Brain (organoid and tissue), 16 donors: ENCODE measurements at places on chromosomes 3 and 15.

DNA sequence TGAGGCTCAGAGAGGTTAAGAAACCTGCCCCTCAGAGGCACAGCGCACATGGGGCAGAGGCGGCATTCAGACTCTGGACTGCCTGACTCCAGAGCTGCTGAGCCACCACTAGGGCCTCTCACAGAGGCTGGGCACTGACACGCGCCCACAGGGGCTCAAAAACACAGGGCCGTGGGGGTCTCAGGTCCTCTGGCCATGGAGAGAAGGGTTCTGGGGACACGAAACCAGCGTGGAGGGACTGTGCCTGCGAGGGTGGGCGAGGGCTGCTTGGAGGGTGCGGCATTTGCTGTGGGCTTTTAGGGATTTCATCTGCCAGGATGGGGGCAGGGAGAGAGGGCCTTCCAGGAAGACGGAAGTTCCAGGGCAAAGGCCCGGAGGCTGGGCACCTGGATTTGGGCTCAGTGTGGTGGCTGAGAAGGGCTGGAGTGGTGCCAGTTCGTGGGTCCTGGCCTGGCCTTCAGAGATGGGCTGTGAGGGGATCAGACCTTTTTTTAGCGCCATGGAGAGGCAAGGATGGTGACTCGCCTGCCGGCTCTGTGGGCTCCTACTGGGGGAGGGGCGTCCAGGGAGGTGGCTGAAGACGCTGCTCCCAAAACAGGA is 69.6 kb downstream of the EFCAB12 start:
- DNase-seq = no peak

DNA sequence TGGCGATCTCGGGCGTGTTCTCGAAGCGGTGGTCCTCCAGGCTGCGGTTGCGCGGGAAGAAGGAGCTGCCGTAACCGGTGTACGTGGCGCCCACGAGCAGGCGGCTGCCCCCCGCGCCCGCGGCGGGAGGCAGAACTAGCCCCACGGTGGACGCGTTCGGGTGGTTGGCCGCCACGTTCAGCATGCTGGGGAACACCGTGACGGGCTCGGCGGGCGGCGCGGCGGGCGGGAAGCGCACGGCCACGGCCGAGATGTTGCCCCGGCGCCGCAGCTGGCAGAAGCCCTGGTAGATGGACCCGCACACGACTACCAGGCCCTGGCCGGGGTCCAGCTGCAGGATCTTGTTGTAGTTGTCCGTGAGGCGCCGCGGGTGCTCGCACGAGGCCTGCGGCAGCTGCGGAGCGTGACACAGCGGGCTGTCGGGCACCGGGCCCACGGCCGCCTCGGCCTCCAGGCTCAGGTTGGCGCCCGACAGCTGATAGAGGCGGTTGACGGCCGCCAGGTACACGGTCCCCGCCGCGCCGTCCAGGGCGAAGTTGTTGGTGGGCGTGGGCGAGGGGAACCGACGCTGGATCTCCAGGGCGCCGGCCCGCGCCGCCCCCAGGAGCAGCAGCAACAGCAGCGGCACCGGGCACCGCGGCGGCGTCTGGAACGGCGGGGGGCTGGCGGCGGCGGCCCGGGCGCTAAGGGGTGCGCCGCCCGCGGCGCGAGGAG is 397 bp downstream of the PLXND1 start:
- peak; percentile 49 for DNase-seq

- DNase-seq = no peak
These were observed 14.1 kb upstream of the APOD start for GRCh38 chr3:195597848-195598247.

DNA sequence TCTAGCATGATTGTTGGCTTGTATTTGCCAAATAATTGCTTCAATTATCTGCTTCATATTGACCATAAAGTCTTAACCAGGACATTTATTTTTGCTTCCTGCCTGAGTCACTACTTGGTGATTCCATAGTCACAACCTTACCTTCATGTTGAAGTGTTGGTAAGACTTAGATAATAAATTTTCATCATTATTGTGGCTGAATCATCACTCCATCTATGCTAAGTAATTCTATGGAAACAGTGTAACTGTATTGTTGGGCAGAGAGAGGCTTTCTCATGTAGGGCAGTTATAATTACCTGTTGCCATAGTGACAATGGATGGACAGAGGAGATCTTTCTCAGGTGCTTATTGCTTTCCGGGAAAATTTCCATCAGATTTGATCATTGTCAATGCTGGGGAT is 330.7 kb upstream of the LRRC3B start:
- DNase-seq = peak; percentile 42

DNA sequence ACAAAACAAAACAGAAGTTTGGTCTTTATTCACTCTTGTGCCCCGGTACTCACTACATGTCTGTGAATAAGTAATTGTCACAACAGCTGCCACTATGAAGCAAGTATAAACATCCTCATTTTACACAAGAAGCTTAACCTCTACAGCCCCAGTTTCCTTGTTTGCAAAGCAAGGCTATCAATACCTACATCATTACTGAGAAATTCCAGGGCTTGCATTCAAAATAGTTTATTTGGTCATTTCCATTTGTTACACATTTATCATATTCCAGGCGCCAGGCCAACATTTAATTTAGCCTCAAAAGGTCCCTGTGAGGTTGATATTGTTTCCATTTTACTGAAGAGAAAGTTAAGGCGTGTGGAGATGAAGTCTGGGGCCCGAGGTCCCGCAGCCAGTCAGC is 161.4 kb upstream of the LRTM1 start:
- no peak for DNase-seq

DNA sequence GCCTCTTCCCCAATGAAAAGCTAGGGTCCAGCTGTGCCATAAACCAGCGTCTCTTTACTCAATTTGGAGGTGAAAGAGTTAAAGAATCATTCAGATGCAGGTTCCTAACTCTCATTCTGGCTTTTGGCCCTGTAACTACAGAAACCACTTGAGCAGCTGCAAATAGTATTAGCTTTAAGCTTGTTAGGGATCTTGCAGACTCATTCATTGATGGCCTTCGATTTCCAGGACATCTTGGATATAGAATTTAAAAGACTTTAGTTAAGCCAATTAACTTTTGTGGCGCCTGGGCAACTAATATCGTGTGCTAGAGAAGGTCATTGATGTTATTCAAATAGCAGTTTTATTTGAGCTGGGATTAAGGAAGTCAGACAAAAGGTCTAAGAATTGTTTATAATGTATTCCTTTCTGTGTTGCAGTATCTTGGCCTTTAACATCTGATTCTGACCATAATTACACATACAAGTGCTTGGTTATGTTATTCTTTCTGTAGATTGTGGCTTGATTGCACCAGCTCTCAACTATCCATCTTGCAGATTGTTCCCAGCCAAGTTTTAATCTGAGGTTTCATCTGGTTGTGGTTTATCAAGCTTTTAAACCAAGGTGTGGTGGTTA is 185.3 kb downstream of the CACNA2D3 start:
- DNase-seq = peak; percentile 51

DNA sequence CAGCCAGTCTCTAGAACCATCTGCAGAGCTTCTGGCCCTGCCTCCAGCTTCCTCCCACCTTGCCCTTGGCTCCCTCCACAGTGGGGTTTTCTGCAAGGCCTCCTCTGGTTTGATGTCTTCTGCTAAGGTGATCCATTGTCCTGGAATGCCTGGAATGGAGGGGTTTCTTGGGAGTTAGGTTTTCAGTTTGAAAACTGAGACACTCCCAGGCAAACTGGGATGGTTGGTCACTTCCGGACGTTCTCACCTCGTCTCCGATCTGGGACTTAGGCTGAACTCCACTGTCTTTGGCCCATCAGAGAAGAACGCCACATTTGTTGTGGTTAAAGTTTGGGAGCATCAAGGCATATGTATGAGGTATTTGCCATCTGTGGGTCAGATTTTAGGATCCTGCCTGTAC is 77.4 kb upstream of the KLHL25 start:
- no peak for DNase-seq

DNA sequence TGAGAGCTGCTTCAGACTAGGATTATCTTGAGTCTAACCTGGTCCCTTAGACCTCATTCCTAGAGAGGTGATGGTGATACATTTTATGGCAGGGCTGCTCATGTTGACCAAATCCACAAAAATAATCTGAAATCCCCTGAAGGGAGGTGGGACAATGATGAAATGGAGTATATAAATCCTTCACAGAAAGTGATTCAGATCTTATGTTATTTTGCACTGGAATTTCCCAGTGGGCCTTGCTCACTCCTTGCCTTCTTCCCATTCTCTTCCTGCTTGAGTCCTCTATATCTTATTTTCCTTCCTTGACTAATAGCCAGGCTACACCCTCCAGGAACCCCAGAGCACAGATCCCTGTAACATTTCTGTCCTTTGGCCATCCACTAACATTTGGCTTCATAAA is 10.4 kb upstream of the TMEM202 start:
- DNase-seq = no peak

GRCh38 chr15:64095431-64095794 is 369 bp upstream of the SNX1 start:
- DNase-seq = no peak

GRCh38 chr15:48748535-48748934 is 62.3 kb downstream of the CEP152 start:
- no peak for DNase-seq

GRCh38 chr3:149487598-149488197 is 13.2 kb downstream of the TM4SF4 start:
- no peak for DNase-seq

- no peak for DNase-seq
These were observed 55.8 kb downstream of the ADCY5 start for GRCh38 chr3:123392871-123393620.

DNA sequence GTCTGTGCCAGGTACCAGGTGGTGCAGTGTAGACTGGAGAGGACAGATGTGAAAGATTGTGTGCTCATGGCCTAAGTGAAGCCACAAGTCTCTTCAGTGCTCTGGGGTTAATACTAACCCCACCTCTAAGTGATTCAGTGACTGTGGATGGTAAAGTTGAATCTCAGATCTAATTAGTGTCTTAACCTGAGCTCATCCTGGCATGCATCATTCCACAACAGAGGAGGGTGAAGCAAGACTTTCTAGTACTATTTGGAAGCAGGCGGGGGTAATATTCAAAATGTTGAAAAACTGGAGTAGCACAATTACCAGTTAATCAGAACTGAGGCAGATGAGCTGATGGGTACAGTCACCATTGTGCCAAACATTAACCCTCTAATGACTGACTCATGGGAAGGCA is 2.8 kb upstream of the MESD start:
- no peak for DNase-seq

DNA sequence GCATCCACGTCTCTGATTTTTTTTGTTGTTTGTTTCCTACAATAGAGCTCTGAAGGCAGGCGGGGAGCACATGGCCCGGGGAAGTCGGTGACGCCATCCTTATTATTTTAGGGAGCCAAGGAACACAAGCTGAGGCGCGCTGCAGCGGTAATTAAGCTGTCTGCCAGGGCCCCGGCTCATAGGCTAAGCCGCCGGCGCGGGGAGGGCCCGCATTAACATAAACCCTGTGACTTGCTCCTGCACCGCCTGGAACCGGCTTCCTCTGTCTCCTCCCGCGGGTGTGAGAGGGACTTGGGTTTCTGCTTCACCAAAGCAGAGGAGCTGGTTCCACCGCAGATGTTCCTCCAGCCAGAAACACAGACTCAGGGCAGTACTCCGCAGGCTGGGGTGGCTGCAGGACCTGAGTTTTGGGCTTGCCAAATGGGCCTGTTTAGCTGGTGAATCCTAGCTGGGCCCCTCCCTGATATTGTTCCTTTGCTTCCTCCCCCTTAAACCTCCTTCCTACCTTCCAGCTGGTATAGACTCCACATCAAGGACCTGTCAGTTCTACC is 25.3 kb downstream of the ANP32A start:
- DNase-seq = peak; percentile 92

- DNase-seq = peak; percentile 56
These were observed 187.4 kb downstream of the MECOM start for GRCh38 chr3:169475978-169476698.

DNA sequence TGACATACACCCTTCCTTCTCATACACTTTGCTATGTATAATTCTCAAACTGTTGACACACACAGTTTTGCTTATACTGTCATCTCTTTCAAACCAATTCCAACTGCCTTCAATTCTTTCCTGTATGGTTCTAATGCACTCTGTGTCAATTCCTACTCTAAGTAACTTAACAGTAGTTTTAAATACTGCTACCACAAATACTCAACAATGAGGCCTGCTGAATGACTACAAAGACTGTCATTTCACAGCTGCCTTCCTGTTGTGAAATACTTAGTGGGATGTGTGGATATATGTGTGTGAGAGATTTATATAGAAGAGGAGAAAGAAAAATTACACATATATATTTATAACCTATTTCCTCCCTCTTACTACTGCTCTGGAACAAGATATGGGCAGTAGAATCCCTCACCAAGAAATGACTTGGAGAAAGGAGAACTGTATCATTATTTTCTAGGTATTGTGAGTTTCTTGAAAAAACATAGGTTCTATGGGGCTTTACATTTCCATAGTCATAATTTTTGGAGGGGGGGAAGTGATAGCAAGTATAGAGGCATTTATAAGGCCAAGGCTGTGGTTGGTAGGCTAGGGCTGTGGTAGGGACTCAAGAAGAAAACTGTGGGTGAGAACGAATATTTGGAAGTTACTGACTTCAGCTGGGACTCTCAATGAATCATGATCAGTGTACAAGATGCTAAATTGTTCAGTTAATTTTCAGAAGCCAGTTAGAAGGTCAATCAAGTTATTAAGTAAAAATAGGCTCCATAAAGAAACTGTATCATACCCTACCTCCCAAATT is 88.7 kb downstream of the ANKRD28 start:
- no peak for DNase-seq

GRCh38 chr3:127457094-127457475 is 133.4 kb downstream of the TPRA1 start:
- peak; percentile 35 for DNase-seq

DNA sequence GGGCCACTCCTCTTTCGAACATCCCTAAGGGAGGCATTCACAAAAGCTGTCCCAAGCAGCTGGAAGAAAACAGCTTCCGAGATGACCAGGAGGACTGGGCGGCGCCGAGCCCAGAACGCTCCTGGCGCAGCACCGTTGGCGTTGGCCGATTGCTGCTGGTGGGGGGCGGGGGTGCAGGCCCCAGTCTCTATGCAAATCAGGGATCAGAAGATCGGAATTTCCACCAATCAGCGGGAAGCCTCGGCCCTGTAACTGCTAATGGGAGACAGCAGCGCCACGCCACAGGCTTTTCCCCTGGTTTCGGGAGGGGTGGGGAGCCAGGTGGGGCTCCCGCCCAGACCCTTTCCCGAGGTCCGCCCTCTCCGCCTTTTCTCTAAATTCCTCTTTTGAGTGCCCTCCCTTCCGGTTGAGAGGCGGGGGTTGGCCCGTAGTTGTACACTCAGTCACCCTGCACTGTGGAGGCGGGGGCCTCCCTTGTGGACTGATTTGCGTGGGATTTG is 27.0 kb downstream of the HMCES start:
- DNase-seq = peak; percentile 87

GRCh38 chr3:42123012-42123581 is 31.9 kb downstream of the TRAK1 start:
- DNase-seq = no peak

GRCh38 chr3:107850681-107851080 is 240.2 kb downstream of the CD47 start:
- DNase-seq = no peak

DNA sequence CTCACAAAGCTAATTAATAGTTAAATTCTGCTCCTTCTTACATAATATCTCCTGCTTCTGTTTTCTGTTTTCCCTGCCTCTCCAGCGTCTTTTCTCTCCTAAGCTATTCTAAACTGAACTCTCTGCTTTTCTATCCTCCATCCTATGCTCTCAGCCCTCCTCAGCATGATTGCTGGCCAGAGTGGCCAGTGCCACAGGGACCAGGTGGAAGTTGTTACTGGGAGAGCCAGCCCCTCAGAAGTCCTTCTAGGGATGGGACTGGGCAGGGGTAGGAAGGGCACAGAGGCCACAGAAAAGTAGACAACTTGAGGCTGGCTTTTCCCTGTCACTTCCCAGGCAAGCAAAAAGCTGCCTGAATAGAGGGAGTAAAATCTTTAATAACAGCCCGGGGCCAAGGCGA is 76.8 kb downstream of the LARS2 start:
- DNase-seq = no peak

GRCh38 chr3:12816521-12817342 is 20.3 kb downstream of the CAND2 start:
- DNase-seq = no peak
